Peyer's patch (tissue), 4 donors: ENCODE measurements at places on chromosomes 5 and 9. TPM values are rescaled to one million over a fixed set of nuclear protein-coding genes. Genes with fewer than 3 reads are reported as not detected.

The SH3TC2 gene
- 0.70 TPM for total RNA-seq

The RAD50 gene
- total RNA-seq, result 56.7 TPM

The LHX3 gene
- total RNA-seq, result not detected

The GCNT4 gene
- 17.2 TPM for total RNA-seq

The TMEFF1 gene
- total RNA-seq, result not detected

The EHMT1 gene
- total RNA-seq, result 300 TPM

The AP3B1 gene
- total RNA-seq, result 52.6 TPM

The F12 gene
- 6.0 TPM for total RNA-seq

The ABCA1 gene
- total RNA-seq, result 43.7 TPM

The SOX30 gene
- total RNA-seq, result not detected

The SLCO4C1 gene
- 1.7 TPM for total RNA-seq

GRCh38 chr5:20224966-20225365 lies 237.0 kb upstream of the CDH18 start:
- no peak overlapping the region for H3K4me3 ChIP-seq
- no peak overlapping the region for H3K27ac ChIP-seq
- no peaks in the 10 kb centered on the region for H3K36me3 ChIP-seq
- DNase-seq, result no peak
- no peaks in the 10 kb centered on the region for H3K27me3 ChIP-seq

DNA sequence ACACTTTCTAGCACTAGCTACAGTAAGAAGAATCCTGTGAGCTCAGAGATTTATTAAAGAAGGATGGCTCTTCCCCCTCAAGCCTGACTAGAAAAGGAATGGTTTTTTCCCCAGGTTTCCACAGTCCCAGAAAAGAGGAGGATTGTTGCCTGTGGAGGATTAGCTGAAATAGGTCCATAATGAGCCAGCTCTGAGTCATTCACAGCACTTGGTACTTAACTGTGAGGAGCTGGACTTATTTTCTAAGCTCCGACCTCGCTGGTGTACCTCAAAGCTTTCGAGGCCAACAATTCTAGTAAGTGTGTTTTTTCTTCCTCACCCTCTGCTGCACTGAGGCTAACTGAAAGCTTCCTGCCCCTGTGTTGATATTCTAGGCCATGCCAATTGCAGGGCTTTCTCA lies 222.5 kb upstream of the IL12B start:
- H3K36me3 ChIP-seq, result no peaks in the 10 kb centered on the region
- no peak for DNase-seq
- no peaks in the 10 kb centered on the region for H3K27me3 ChIP-seq
- no peak overlapping the region for H3K4me3 ChIP-seq

DNA sequence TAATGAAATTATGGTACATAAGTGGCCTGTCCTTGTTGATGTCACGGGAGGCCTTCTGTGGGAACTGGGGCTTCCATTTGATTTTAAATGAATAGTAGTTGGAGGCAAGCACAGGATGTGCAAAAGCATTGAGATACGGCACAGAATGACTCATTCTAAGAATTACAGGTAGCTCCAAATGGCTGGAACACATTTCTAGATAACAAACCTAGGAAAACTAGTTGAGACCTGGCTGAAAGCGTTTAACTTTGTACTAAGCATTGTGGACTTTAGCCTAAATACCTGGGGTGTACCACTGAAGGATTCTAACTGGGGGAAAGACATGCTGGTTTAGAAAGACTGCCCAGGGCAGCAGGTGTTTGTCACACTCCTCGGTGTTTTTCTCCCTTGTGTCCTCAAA lies 9.4 kb downstream of the SKP2 start:
- DNase-seq, result no peak
- no peak overlapping the region for H3K27ac ChIP-seq
- no peaks in the 10 kb centered on the region for H3K27me3 ChIP-seq
- no peaks in the 10 kb centered on the region for H3K36me3 ChIP-seq
- H3K4me1 ChIP-seq, result no peaks in the 10 kb centered on the region

GRCh38 chr9:133580419-133580738 lies 28.8 kb downstream of the FAM163B start:
- no peak overlapping the region for H3K27ac ChIP-seq
- peaks cover 6% of the 10 kb centered on the region for H3K4me1 ChIP-seq

- no peaks in the 10 kb centered on the region for H3K27me3 ChIP-seq
- H3K4me1 ChIP-seq, result no peaks in the 10 kb centered on the region
- no peak for DNase-seq
- no peak overlapping the region for H3K4me3 ChIP-seq
Measured at GRCh38 chr5:167763772-167764171, 527.7 kb upstream of the WWC1 start.

DNA sequence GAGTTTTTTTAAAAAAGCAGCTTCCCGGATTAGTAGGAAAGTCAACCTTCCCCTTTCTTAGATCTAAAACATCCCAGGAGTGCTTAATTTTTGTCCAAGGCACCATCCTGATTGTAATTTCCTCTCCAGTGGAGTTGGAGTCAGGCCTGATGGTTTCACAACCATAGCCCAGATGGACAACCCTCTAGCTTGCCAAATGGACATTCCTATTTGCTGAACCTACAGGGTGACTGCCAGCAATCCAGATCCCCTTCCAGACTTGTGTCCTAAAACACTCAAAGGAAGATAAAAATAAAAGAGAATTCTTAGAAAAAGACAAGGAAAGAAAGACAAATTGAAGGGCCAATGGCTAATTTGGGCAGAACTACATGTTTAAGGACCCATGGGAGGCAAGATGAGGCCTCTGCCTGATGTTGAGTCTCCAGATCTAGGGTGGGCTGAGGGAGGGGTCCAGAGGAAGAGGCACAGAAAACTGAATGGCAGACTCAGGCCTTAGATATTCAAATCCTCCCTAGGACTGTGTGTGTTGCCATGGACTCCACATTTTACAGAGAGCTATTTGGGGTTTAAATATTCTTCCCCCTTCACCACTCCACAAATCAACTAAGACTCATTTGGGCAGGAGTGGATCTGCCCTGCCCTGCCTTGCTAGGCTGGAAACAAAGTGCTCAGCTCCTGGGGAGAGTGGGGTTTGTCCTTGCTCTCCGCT lies 38.5 kb upstream of the SLC44A1 start:
- no peak overlapping the region for H3K4me3 ChIP-seq
- H3K27ac ChIP-seq, result no peak overlapping the region
- no peaks in the 10 kb centered on the region for H3K27me3 ChIP-seq
- no peaks in the 10 kb centered on the region for H3K4me1 ChIP-seq
- H3K36me3 ChIP-seq, result no peaks in the 10 kb centered on the region

GRCh38 chr5:36717131-36717695 lies 110.8 kb downstream of the SLC1A3 start:
- no peak overlapping the region for H3K27ac ChIP-seq
- no peak for DNase-seq

DNA sequence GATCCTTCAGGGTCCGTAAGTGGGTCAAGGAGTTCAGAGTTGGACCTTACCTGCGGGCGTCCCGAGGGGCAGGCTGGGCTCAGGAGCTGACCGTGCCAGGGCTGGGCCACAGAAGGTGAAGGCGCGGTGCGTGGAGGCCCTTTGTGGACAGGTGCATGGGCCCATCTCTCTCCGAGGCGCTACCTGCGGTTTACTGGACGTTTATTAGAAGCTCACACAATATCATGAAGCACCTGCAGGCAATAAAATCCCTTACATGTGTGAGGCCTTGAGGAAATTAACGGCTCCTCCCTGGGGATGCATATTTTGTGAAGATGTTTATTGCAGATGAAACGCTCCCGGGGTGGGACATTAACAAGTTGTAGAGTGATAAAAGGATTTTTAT lies 79.8 kb upstream of the LMX1B start:
- DNase-seq, result no peak
- H3K4me1 ChIP-seq, result peaks cover 6% of the 10 kb centered on the region
- no peak overlapping the region for H3K27ac ChIP-seq
- no peaks in the 10 kb centered on the region for H3K36me3 ChIP-seq
- peak overlapping the region; percentile 14 for H3K4me3 ChIP-seq

DNA sequence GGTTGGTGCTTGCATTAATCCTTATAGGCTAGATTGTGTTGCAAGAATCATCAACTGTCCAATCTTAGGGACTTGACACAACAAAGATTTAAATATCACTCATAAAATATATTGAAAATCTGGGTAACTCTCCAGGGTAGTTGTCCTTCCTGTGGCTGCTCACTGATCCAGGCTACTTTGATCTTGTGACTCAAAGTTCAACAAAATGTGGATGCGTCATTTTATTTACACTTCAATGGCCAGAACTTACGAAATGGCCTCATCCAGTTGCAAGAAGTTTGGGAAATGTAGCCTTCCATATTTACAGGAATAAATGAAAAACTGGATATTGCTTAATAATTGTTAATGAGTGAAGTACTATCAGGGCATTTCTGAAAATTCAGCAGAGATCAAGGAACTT lies 235.5 kb upstream of the ACTBL2 start:
- no peaks in the 10 kb centered on the region for H3K36me3 ChIP-seq
- no peak overlapping the region for H3K4me3 ChIP-seq
- no peaks in the 10 kb centered on the region for H3K4me1 ChIP-seq
- no peaks in the 10 kb centered on the region for H3K27me3 ChIP-seq
- no peak for DNase-seq
- no peak overlapping the region for H3K27ac ChIP-seq

DNA sequence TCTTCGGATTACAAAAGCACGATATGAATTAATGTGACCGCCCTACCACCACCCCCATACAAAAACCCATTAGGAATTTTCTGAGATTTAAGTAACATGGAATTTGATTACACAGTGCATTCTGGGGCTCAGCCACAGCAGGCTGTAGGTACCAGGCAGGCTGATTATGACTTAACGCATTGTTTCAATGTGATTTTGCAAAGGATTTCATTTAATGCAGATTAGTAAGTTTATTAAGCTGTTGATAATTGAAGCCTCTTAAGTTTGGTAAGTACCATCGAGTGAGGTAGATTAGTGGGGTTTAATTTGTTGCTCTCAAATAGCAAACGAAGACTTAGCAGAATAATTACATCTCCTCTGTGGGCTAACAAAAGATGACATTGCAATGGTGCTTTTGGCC lies 240.1 kb downstream of the TRPM3 start:
- H3K4me1 ChIP-seq, result no peaks in the 10 kb centered on the region
- DNase-seq, result no peak
- H3K36me3 ChIP-seq, result no peaks in the 10 kb centered on the region
- no peak overlapping the region for H3K4me3 ChIP-seq
- H3K27ac ChIP-seq, result no peak overlapping the region

- no peaks in the 10 kb centered on the region for H3K36me3 ChIP-seq
- DNase-seq, result no peak
- H3K4me1 ChIP-seq, result no peaks in the 10 kb centered on the region
- H3K27ac ChIP-seq, result peak overlapping the region; percentile 23
Measured at GRCh38 chr5:112738191-112738560, 491 bp downstream of the APC start.

GRCh38 chr5:104045987-104046386 lies 483.4 kb upstream of the NUDT12 start:
- H3K4me3 ChIP-seq, result no peak overlapping the region
- no peaks in the 10 kb centered on the region for H3K4me1 ChIP-seq
- no peaks in the 10 kb centered on the region for H3K36me3 ChIP-seq

DNA sequence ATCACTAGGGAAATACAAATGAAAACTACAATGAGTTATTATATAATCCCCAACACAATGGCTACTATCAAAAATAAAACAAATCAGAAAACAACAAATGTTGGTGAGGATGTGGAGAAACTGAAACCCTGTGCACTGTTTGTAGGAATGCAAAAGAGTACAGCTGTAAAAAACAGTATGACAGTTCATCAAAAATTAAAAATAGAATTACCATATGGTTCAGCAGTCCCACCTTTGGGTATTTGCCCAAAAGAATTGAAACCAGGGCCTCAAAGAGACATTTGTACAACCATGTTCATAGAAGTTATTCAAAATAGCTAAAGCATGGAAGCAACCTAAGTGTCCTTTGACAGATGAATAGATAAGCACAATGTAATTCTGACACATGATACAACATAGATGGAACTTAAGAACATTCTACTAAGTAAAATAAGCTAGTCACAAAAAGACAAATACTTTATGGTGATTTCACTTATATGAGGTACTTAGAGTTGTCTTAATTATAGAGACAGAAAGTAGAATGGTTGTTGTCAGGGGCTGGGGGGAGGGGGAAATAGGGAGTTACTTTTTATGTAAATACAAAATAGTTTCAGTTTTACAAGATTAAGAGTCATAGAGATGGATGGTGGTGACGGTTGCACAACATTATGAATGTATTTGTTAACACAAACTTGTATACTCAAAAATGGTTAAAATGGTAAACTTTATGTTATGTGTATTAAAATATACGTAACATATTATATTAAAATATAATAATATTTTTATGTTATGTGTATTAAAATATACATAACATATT lies 102.8 kb downstream of the KCTD16 start:
- H3K36me3 ChIP-seq, result no peaks in the 10 kb centered on the region
- H3K4me1 ChIP-seq, result no peaks in the 10 kb centered on the region
- DNase-seq, result no peak

- DNase-seq, result no peak
- no peaks in the 10 kb centered on the region for H3K4me1 ChIP-seq
- H3K4me3 ChIP-seq, result no peak overlapping the region
Measured at GRCh38 chr5:96871686-96872085, 4.6 kb upstream of the ERAP2 start.

DNA sequence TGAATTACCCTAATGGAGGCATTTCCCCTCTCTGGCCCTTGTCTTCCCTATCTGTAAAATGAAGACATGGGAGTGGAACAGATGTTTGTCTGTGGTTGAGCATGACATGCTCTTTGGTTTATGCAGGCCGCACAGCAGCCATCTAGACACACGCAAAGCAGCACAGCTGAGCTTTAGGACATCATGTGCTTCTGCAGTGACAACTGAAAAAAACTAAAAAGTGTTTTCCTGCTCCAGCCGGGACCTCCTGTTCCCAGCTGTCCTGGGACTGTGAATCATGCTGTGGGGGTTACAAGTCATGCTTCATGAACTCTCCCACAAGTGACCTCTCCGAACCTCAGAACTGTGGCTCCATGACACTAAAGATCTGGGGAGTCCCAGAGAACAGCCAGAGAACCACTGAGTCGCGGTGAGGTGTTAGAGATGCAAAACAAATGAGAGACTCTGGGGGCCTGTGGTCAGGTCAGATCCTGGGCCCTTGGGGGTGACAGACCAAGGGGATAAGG lies 1.7 kb downstream of the SMIM3 start:
- no peaks in the 10 kb centered on the region for H3K36me3 ChIP-seq
- no peaks in the 10 kb centered on the region for H3K27me3 ChIP-seq
- H3K4me3 ChIP-seq, result peak overlapping the region; percentile 89
- DNase-seq, result peak; percentile 85
- H3K27ac ChIP-seq, result peak overlapping the region; percentile 87
- H3K4me1 ChIP-seq, result peaks cover 40% of the 10 kb centered on the region

DNA sequence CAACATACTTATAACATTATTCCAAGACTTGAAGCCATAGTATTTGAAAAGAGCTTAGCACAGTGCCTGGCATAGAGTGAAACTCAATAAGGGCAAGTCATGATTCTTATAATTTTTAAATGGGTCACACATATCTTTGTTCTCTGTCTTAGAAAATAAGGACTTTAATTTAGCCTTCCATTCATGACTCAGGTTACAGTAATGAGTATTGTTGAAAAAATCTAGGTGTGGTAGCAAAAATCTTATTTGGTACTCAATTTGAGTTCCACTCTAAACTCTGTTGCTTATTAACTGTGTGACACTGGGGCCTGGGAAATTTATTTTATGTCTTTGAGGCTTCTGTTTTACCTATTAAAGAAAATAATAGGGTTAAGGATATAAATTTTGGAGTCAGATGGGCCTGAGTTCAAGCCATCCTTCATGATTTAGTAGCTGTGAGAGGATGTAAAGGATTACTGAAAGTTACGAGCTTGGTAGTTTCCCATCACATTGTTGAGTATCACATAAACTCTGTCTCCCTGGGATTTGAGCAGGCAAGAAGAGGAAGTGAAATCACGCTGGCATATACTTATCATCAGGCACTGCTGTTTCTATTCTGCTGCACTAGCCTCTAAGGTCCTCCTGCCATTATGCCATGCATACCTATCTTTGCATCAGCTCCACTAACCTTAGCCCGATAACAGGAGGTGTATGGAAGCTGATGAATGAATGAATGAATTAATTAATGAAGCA lies 1.5 kb downstream of the SPINK9 start:
- H3K36me3 ChIP-seq, result no peaks in the 10 kb centered on the region
- H3K27me3 ChIP-seq, result no peaks in the 10 kb centered on the region
- H3K4me1 ChIP-seq, result no peaks in the 10 kb centered on the region
